Lung (tissue), 17 donors: ENCODE measurements at places on chromosomes 7 and 10. TPM values are rescaled to one million over a fixed set of nuclear protein-coding genes. Genes with fewer than 3 reads are reported as not detected.

ABCC2 gene
- polyA plus RNA-seq: 0.82 TPM

GNAT3 gene
- polyA plus RNA-seq: not detected

LMTK2 gene
- 7.8 TPM for polyA plus RNA-seq

FBXW4 gene
- polyA plus RNA-seq: 48.0 TPM

DNA sequence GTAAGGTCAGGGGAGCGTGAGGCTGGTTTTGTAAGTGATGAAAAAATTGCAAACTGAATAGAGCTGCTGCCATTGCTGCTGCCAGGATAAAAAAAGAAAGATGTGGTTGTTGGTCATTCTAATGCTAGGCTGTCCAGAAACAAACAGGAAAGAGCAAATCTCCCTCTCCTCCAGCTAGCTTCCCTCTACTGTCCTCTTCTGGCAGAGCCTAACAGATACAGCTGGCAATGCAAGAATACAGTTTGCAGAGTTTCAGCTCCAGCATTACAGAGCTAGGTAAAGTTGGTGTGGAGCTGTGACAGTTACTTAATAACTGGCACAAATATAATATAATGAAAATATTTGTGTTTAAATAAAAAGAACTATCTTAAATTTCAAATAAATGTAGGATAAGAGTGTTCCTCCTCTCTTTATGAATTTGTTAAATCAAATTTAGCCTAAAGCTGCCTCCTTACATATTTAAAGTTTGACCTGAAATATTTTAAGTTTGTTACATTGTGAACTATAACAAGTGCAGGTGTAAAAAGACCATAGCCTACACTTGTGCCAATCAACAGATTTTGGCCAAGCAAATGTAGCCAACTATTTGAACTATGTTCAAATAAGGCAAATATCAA lies 407.7 kb downstream of the SH2D4B start:
- H3K27ac ChIP-seq: no peak overlapping the region
- no peaks in the 10 kb centered on the region for H3K27me3 ChIP-seq
- H3K4me3 ChIP-seq: no peak overlapping the region

GRCh38 chr10:124977648-124978375 lies 35.9 kb downstream of the ZRANB1 start:
- no peak overlapping the region for H3K4me3 ChIP-seq
- no peak for DNase-seq
- H3K27me3 ChIP-seq: no peaks in the 10 kb centered on the region
- peaks cover 4% of the 10 kb centered on the region for H3K4me1 ChIP-seq

- peaks cover 7% of the 10 kb centered on the region for H3K4me1 ChIP-seq
- no peaks in the 10 kb centered on the region for H3K27me3 ChIP-seq
- H3K4me3 ChIP-seq: no peak overlapping the region
- DNase-seq: peak; percentile 55
These were observed 164.9 kb downstream of the NSUN6 start for GRCh38 chr10:18486438-18486837.

DNA sequence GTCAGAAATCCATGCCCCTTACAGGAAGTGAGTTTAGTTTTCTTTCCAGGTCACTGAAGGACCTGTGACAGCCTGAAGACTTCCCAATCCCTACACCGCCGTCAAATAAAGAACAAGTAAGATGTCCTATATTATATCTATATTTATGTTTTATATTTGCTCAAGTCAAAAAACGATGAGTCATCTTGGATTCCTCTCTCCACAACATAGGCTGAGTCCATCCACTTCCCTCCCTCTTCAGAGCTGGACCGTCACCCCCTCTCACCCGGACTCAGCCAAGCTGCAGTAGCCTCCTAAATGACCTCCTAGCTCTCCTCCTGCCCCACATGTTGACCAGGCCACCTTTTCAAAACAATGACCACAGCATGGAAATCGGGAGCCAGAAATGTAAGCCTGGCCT lies 53.5 kb downstream of the GLI3 start:
- no peak overlapping the region for H3K4me3 ChIP-seq
- H3K4me1 ChIP-seq: no peaks in the 10 kb centered on the region
- H3K27me3 ChIP-seq: no peaks in the 10 kb centered on the region
- no peak for DNase-seq

DNA sequence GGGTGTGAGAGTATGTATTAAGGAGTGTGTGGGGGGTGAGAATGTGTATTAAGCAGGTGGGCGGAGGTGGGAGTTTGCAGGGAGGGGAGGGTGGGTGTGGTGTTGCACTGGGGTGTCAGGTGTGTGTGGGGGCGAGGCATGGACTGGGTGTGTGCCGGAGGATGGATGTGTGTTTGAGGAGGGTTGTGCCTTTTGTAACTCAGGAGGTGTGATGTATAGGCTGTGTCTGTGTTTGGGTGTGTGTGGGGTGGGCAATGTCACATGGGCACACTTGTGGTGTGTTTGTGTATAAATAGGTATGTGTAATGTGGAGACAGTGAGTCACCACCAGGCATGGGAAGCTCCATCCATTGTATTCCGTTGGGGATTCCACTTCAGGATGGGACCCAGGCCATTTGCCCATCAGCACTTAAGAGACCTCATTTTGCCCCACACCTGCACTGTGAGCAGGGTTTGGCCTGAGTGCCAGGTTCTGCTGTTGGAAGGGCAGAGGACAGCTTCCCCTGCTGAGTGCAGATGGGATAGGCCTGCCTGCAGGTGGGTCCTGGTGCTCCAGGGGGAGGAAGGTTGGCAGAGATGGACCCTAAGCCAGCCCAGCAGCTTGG lies 5.8 kb downstream of the UNC5B start:
- H3K27me3 ChIP-seq: peaks cover 19% of the 10 kb centered on the region
- no peaks in the 10 kb centered on the region for H3K36me3 ChIP-seq
- H3K4me1 ChIP-seq: peaks cover 10% of the 10 kb centered on the region
- no peak for DNase-seq
- H3K4me3 ChIP-seq: no peak overlapping the region

GRCh38 chr7:105703207-105703930 lies 122.1 kb upstream of the EFCAB10 start:
- peaks cover 14% of the 10 kb centered on the region for H3K4me1 ChIP-seq
- no peaks in the 10 kb centered on the region for H3K27me3 ChIP-seq
- H3K36me3 ChIP-seq: no peaks in the 10 kb centered on the region
- H3K27ac ChIP-seq: no peak overlapping the region
- H3K4me3 ChIP-seq: no peak overlapping the region

DNA sequence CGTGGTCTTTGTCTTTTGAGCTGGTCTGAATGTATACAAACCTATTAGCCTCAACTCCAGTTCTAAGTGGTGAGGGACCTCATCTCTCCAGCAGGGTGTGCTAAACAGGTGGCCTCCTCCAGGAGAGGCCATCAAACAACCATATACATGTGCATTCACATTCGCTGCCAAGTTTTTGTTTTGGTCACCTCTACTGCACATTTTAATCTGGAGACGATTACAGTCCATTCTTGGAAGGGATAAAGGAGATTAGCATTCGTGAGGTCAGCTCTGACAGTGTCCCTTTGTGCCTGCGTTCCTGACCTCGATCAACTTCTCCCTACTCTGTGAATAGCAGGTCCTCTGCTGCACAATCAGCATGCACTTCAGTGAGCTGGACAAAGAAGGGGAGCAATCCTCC lies 60.8 kb downstream of the RHOBTB1 start:
- peak overlapping the region; percentile 7 for H3K27ac ChIP-seq
- H3K36me3 ChIP-seq: peaks cover 46% of the 10 kb centered on the region
- H3K4me3 ChIP-seq: no peak overlapping the region
- peaks cover 2% of the 10 kb centered on the region for H3K4me1 ChIP-seq
- H3K27me3 ChIP-seq: no peaks in the 10 kb centered on the region

- no peaks in the 10 kb centered on the region for H3K36me3 ChIP-seq
- no peak overlapping the region for H3K27ac ChIP-seq
These were observed 110.7 kb downstream of the PTEN start for GRCh38 chr10:87974130-87974529.

DNA sequence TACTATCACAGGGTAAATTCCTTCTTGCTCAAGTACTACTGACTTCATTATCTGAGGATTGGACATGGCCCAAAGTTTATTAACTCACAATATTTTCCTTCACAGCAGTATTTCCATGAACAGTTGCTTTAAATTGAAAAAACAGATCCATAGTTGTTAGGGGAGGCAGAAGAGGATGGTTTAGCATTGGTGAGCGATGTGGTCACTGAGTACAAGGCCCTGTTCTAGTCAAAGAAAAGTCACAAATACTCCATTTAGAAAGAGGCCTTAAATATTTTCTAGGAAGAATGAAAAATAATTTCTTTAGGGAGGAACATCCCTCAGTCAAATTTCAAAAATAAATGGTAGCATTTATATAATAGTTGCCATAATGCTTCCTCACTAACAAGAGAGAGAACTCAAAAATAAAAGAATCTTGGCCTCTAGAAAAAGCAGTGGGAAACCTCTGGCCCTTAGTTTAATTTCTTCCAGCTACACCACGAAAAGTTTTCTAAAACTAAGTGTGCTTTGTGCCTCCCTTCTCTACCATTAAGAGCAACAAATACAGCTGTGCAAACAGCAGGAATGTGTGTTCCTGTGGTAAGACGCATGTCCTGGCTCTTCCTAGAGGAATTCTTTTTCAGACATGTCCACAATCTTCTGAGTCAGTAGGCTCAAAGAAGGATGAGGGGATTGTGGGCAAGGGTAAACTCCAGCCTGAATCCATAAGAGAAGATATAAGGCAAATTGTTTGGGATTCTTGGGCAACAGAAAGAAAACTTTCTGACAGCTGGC lies 105.7 kb downstream of the HOXA1 start:
- no peak overlapping the region for H3K4me3 ChIP-seq
- no peak overlapping the region for H3K27ac ChIP-seq
- no peaks in the 10 kb centered on the region for H3K36me3 ChIP-seq
- DNase-seq: no peak
- H3K27me3 ChIP-seq: no peaks in the 10 kb centered on the region

GRCh38 chr10:93476756-93477155 lies 5.4 kb downstream of the MYOF start:
- no peak overlapping the region for H3K27ac ChIP-seq
- H3K36me3 ChIP-seq: no peaks in the 10 kb centered on the region
- DNase-seq: no peak
- no peak overlapping the region for H3K4me3 ChIP-seq
- no peaks in the 10 kb centered on the region for H3K27me3 ChIP-seq

DNA sequence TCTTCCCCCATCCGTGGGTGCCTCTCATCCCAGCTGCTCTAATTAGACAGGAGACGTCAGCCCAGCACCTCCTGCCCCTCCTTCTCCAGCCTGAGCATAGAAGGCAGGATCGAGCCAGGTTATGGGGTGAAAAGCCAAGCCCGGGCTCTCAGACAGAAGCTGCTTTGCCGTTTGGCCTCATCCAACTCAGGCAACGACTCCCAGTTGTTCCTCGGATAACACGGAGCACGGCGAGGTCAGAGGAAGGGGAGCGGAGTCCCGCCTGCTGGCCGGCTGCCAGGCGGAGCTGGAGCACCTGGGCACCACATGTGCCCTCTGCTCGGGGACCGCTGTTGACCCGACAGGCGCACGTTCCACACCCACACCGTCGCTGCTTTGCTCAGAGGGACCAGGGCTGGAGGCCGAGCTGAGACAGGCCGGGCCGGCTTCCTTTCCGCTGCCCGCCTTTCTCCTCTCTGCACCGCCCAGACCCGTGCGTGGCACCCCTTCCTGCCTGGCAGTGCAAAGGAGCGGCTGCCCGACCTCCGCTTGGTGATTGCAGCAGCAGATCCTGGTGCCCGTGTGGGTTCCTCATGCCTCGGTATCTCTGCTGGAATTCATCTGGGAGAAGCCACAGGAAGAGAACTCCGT lies 21.6 kb upstream of the UNCX start:
- no peaks in the 10 kb centered on the region for H3K4me1 ChIP-seq
- H3K36me3 ChIP-seq: no peaks in the 10 kb centered on the region
- peaks cover 26% of the 10 kb centered on the region for H3K27me3 ChIP-seq
- no peak for DNase-seq

DNA sequence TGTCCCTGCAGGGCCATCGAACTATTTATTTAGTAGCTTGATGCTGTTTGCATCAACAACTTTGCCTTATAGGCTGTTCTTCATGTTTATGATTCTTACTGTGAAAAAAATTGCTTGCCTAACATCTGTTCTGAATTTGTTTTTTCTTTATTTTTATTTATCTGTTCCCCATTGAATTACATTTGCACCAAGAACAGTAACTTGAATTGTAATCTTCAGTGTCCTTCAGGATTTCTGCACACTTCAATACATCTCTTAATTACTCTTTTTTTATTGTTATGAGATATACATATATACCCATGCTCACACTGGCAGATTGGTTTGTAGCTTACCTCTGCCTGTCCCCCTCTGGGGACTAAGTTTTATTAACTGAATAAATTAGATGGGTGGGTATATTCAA lies 64.4 kb downstream of the TBXAS1 start:
- no peak for DNase-seq
- H3K4me1 ChIP-seq: no peaks in the 10 kb centered on the region
- H3K27me3 ChIP-seq: no peaks in the 10 kb centered on the region
- H3K27ac ChIP-seq: no peak overlapping the region

DNA sequence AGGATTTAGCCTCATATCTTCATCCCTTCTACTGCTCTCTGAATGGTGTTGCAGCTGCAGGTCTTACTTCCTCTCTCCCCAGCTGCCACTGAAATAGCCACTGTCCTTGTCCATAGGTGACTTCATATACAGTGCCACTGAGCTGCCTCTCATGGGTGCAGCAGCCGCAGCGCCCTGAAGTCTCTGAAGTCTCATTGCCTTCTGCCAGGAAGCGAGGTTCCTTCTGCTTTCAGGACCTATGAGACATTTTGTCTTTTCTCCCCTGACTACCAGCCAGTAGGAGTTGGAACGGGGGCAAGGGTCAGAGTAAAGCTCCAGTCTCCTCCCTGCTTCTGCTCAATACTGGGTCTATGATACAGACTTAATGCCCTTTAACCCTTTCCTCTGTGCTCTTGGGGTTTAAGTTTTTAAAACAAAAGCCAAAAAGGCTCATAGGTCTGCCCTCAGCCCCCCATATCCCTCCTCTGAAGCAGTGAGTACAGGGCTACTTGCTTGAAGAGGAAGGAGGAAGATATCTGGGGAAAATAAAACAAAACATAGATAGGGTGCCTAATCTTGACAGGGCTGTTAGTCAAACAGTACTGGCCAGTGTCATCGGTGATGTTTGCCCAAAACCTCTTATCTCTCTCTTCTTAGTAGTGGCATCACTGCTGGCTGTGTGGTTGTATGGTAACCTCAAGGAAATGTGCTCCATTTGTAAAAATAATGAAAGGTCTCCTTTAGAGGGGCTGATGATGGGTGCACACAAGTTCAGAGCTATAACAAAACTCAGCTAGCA lies 7.1 kb downstream of the PLCE1 start:
- H3K27ac ChIP-seq: no peak overlapping the region
- no peaks in the 10 kb centered on the region for H3K27me3 ChIP-seq
- no peak overlapping the region for H3K4me3 ChIP-seq
- peaks cover 13% of the 10 kb centered on the region for H3K4me1 ChIP-seq
- DNase-seq: no peak

GRCh38 chr7:128318691-128319090 lies 25.0 kb downstream of the RBM28 start:
- peaks cover 16% of the 10 kb centered on the region for H3K4me1 ChIP-seq
- H3K4me3 ChIP-seq: no peak overlapping the region
- peaks cover 50% of the 10 kb centered on the region for H3K36me3 ChIP-seq

DNA sequence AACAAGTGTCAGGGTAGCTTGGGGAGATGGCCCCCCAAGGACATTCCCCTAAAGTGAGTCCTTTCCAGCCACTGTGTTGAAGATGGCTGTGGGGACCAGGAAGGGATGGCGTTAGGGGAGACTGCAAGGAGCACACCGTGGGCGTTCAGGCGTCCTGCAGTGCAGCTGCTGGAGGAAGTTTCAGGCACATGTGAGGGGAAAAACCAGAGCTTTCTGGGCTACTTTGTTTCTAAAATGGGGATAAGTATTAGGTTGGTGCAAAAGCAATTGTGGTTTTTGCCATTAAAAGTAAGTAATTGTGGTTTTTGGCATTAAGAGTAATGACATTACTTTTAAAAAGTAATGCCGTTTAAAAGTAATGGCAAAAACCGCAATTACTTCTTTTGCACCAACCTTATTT lies 14.3 kb downstream of the PRF1 start:
- H3K27me3 ChIP-seq: no peaks in the 10 kb centered on the region
- H3K4me1 ChIP-seq: no peaks in the 10 kb centered on the region
- H3K4me3 ChIP-seq: no peak overlapping the region
- H3K27ac ChIP-seq: no peak overlapping the region
